Naive B cell (primary cell): ENCODE measurements at places on chromosomes 6 and 20.

DNA sequence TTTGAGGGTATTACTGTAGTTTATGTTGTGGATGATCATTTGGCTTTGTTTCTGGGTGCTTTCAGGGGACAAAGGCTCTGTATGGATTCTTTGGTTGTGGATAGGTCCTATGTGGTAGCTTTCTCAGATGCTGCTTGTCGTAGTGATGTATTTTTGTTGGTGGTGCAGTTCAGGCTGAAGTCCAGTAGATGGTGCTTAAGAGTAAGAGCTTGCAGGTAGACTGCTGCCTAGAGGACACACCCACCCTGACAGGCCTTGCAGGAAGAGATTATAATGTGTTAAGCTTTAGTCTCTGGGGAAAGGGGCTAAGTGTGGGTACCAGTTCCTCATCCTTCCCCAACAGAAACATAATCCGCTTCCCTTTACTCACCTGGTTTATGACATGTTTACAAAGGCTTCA is 62.6 kb upstream of the ADGRB3 start:
- no peak for DNase-seq
- no peaks in the 10 kb centered on the region for H3K36me3 ChIP-seq
- no peak overlapping the region for H3K27ac ChIP-seq
- no peak overlapping the region for H3K4me3 ChIP-seq

- H3K27ac ChIP-seq: no peak overlapping the region
- H3K4me1 ChIP-seq: peaks cover 7% of the 10 kb centered on the region
- DNase-seq: no peak
- no peak overlapping the region for H3K4me3 ChIP-seq
- H3K27me3 ChIP-seq: no peaks in the 10 kb centered on the region
These were observed 9.9 kb upstream of the SLC17A3 start for GRCh38 chr6:25883991-25884390.

GRCh38 chr6:5597413-5597812 is 336.1 kb downstream of the FARS2 start:
- peaks cover 16% of the 10 kb centered on the region for H3K36me3 ChIP-seq
- H3K27ac ChIP-seq: no peak overlapping the region
- no peak overlapping the region for H3K4me3 ChIP-seq
- no peaks in the 10 kb centered on the region for H3K27me3 ChIP-seq
- no peaks in the 10 kb centered on the region for H3K4me1 ChIP-seq

DNA sequence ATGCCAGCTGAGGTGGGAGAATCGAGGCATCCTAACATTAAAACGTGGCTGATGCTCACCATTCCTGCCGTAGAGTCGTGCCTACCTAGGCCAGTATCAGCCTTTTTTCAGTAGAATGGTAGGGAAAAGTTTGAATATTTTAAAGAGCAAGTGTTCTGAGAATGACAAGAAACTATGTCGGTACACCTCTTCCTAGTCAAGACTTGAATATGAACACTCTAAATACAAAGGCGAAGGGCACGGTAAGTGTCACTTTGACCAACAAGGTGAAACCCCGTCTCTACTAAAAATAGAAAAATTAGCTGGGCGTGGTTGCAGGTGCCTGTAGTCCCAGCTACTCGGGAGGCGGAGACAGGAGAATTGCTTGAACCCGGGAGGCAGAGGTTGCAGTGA is 1.0 kb downstream of the GINM1 start:
- peaks cover 7% of the 10 kb centered on the region for H3K4me1 ChIP-seq
- no peaks in the 10 kb centered on the region for H3K36me3 ChIP-seq
- H3K27me3 ChIP-seq: no peaks in the 10 kb centered on the region
- peak; percentile 6 for DNase-seq

DNA sequence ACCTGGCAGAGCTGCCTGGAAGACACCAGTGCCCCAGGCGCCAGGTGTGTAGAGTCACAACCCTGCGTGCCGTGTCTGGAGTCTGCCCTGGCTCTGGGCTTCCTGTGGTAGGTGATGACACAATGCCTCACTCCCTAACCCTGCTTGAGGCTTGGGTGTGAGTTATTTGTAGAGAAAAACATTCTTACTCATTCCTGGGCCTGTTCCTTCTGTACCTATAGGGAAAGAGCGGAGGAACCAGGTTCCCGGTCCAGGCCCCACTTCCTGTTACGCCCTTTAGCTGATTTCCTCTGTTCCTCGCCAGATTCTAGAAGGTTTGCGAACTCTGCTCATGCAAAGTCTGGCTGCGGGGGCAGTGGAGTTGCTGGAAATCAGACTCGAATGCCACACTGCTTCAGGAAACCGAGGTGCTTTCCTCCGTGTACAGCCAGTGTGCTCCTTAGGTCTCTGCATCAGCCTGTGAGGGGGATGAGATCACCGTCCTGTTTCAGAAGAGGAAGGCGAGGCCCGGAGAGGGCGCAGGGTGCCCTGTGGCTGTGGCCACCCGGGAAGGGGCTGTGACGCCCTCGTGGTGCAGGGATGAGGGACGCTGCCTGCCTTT is 67.1 kb upstream of the DUSP22 start:
- H3K4me3 ChIP-seq: peak overlapping the region; percentile 77
- no peak for DNase-seq
- no peaks in the 10 kb centered on the region for H3K36me3 ChIP-seq

GRCh38 chr6:79225717-79226599 is 8.5 kb downstream of the HMGN3 start:
- no peak overlapping the region for H3K4me3 ChIP-seq
- H3K36me3 ChIP-seq: peaks cover 20% of the 10 kb centered on the region
- no peaks in the 10 kb centered on the region for H3K27me3 ChIP-seq
- H3K27ac ChIP-seq: no peak overlapping the region
- no peak for DNase-seq

DNA sequence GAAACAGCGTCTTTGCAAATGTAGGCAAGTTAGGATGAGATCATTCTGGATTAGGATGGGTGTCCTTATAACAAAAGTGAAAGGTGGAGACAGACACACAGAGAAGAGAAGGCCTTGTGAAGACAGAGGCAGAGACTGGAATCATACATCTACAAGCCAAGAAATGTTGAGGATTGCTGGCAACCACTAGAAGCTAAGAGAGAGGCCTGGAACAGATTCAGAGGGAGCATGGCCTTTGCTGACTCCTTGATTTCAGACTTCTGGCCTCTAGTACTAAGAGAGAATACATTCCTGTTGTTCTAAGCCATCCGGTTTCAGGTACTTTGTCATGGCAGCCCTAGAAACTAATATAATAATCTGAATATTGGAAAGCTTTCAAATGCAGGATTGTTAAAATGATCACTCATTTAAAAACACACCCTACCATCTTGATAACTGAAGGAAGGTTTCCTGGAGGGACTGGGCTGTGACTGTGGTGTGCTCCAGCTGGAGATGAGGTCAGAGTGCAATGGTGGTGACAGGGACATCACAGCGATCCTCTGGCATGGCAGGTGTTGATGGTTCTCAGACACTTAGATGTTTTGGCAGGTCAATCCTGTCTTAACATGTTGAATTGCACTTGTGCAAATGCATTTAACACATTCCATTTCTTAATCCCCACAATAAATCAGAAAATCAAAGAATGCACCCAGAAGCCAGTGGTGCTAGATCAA is 25.1 kb downstream of the CD83 start:
- H3K4me1 ChIP-seq: peaks cover 39% of the 10 kb centered on the region
- no peak for DNase-seq
- H3K4me3 ChIP-seq: no peak overlapping the region
- H3K27ac ChIP-seq: peak overlapping the region; percentile 89
- no peaks in the 10 kb centered on the region for H3K27me3 ChIP-seq

- H3K27me3 ChIP-seq: no peaks in the 10 kb centered on the region
- H3K27ac ChIP-seq: no peak overlapping the region
- no peak for DNase-seq
- no peaks in the 10 kb centered on the region for H3K36me3 ChIP-seq
- H3K4me3 ChIP-seq: no peak overlapping the region
These were observed 10.9 kb upstream of the MBOAT1 start for GRCh38 chr6:20223141-20223540.

- DNase-seq: no peak
- no peak overlapping the region for H3K4me3 ChIP-seq
- H3K36me3 ChIP-seq: no peaks in the 10 kb centered on the region
- peaks cover 12% of the 10 kb centered on the region for H3K27me3 ChIP-seq
These were observed 20.4 kb upstream of the SENP6 start for GRCh38 chr6:75581231-75581630.

DNA sequence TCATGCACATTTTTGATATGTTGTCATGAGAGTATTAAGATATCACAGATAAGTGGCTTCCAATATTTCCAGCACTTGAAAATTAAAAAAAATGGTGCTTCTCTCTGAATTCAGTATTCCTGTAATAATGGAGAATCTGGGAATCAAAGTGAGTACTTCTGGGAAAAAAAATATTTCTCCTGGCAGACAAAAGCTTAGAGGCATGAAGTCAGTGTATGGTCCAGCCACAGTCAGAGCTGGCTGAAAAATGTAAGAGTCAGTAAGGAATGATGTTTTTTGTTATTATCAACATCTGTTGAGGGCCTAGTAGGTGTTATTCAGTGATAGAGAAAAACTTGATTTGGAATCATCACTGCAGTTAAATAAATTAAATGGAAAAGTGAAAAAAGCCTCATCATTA is 3.2 kb upstream of the RFPL4B start:
- H3K27me3 ChIP-seq: peaks cover 4% of the 10 kb centered on the region
- no peak overlapping the region for H3K4me3 ChIP-seq
- no peaks in the 10 kb centered on the region for H3K4me1 ChIP-seq
- no peak overlapping the region for H3K27ac ChIP-seq
- DNase-seq: no peak

GRCh38 chr20:437787-438486 is 24.4 kb downstream of the TBC1D20 start:
- peaks cover 47% of the 10 kb centered on the region for H3K4me1 ChIP-seq

DNA sequence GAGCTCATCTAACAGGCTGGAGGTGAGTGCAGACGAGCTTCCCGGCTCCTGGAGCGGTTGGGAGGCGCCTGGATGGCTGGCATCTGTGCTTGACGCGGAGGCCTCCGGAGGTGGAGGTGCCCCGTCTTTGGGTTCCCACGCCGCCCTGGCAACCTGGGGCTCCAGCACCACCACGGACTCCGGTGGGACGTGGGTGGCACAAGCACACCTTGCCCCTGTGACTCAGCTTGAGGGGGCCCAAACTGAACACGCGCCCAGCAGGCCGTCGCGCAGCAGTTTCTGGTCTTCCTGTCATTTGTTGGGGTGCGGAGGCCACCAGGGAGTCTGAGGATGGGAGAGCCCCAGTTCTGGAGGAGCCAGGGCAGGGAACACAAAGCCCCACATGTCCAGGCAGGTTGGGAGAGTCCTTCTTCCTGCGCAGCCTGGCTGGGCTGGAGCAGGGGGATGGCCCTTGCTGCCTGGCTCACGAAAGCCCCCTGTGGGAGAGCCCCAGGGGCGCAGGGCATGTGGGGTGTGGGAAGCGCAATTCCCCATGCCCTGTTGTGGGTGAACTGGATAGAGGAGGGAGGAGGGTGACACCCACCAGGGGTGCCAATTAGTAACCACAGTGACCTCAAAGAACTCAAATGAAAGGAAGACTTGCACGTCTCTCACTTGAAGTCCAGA is 1378.6 kb upstream of the DEFB115 start:
- peaks cover 12% of the 10 kb centered on the region for H3K4me1 ChIP-seq
- no peaks in the 10 kb centered on the region for H3K27me3 ChIP-seq
- H3K27ac ChIP-seq: no peak overlapping the region
- H3K4me3 ChIP-seq: peak overlapping the region; percentile 65

DNA sequence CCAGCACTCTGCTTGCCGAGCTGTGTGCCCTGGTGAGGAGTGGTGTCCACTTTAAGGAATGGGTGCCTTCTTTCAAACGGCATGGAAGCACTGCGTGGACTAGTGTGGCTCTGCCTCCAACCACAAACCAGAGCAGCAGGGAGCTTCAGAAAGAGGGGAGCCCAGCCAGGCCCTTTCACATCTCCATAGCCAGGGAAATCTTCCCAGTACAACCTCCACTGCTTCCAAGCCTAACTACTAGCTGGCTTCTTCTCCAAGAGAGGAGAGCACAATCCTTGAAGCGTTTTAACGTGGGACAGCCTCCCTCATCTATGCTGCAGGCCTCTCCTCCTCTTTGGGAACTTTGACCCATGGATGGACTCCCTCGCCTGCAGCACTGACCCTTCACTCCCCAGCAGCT is 26.7 kb downstream of the TNXB start:
- no peak for DNase-seq
- H3K27ac ChIP-seq: no peak overlapping the region
- no peak overlapping the region for H3K4me3 ChIP-seq
- H3K27me3 ChIP-seq: peaks cover 35% of the 10 kb centered on the region
- H3K4me1 ChIP-seq: no peaks in the 10 kb centered on the region
- peaks cover 7% of the 10 kb centered on the region for H3K36me3 ChIP-seq

DNA sequence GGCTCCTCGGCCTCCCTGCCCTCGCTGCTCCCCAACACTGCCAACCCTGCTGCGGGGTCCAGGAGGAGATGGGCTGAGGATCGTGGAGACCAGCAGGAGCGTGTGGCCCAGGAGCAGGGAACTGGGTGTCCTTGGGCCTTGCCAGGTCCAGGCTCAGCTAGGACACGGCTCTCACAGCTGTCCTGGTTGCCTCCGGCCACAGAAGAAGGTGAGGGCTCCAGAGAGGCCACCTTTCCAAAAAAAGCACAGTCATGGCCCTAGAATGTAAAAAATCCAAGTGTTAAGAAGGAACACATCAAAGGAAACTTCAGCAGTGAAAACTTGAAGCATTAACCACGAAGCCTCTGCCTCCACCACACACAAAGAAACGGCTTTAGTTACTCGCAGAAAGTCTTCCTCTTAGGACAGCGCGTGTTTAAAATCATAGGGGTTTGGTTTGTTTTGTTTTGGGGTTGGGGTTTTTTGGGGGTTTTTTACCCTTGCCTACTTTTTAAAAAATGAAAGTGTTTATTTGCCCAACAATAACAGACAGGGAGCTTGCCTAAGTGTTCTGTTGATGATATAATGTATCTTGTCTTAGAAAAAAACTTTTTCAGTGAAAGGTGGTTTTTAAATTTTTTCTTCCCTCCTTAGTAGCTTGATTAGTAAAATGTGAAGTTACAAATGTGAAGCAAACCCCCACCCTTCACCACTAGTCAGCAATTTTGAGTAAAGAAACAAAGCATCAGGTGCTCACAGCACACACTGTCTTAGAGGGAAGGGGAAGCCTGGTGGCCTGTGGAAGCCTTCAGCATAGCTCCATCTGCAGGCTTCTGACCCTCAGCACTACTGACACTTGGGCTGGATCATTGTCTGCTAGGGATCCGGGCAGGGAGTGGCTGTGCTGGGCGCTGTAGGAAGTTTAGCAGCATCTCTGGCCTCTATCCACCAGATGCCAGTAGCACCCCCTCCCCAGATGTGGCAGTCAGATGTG is 60.0 kb downstream of the PTPN1 start:
- H3K36me3 ChIP-seq: peaks cover 29% of the 10 kb centered on the region
- DNase-seq: peak; percentile 34
- H3K4me3 ChIP-seq: no peak overlapping the region

DNA sequence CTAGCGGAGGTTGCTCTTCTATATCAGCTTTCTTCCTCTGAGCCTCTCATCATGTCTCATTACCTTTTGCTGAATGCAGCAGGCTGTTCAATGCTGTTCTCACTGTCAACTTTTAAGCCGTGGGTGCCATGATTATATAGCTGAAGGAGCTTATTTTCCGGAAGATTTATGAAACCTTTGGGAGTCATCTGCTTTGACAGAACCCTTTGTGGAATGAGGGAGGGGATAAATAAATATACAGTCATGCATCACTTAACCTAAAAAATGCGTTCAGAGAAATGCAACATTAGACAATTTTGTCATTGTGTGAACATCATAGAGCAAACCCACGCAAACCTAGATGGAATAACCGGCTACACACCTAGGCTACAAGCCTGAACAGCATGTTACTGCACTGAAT is 102.2 kb upstream of the AKAP12 start:
- no peak overlapping the region for H3K27ac ChIP-seq
- H3K36me3 ChIP-seq: peaks cover 8% of the 10 kb centered on the region
- no peaks in the 10 kb centered on the region for H3K27me3 ChIP-seq
- H3K4me3 ChIP-seq: no peak overlapping the region
